ENCODE measurements at places on chromosomes 11 and 22.

DNA sequence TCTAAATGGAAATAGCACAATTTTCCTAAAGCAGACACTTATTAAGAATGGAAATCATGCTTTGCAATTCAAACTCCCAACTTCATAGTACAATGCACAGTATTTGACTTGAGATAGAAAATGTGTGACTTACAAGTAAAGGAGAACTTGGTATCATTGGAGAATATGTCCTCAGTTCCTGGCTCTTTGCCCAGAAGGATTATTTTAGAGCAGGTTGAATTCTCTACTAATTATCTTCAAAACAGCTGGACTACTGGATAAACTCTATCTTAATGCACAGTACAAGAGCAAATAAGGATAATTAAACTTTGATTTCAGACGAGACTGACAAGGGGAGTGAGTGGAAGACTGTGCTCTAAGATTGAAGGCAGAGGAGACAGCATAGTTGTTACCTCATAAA lies 839.4 kb downstream of the OPCML start:
- H3K27ac ChIP-seq: no peak overlapping the region
- H3K27me3 ChIP-seq: peaks cover 51% of the 10 kb centered on the region
- no peak for DNase-seq
- H3K36me3 ChIP-seq: no peaks in the 10 kb centered on the region
- no peak overlapping the region for H3K4me3 ChIP-seq

GRCh38 chr11:86459682-86460460 lies 85.2 kb downstream of the CCDC81 start:
- H3K36me3 ChIP-seq: no peaks in the 10 kb centered on the region
- no peak overlapping the region for H3K27ac ChIP-seq
- H3K4me1 ChIP-seq: peaks cover 13% of the 10 kb centered on the region
- DNase-seq: no peak

DNA sequence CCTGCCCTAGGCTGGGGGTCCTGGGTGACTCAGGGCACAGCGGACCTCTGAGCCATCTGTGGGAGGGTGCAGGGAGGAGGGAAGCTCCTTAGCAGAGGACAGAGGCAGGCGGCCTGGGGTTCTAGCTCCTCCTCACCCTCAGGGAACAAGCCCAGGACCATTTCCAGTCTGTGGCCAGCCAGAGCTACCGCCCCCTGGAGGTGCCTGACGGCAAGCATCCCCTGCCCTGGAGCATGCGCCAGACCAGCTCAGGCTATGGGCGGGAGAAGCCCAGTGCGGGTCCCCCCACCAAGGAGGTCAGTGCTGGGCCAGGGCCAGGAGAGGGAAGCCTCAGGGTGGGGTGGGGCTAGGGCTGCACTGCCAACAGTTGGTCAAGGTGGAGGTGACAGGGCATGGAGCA lies 26.0 kb upstream of the LRRC10B start:
- no peak overlapping the region for H3K4me3 ChIP-seq
- H3K27me3 ChIP-seq: no peaks in the 10 kb centered on the region
- H3K36me3 ChIP-seq: peaks cover 2% of the 10 kb centered on the region

GRCh38 chr22:18048441-18048898 lies 24.1 kb upstream of the MICAL3 start:
- DNase-seq: no peak
- no peak overlapping the region for H3K4me3 ChIP-seq
- H3K27me3 ChIP-seq: peaks cover 5% of the 10 kb centered on the region
- peaks cover 10% of the 10 kb centered on the region for H3K4me1 ChIP-seq
- H3K27ac ChIP-seq: no peak overlapping the region

DNA sequence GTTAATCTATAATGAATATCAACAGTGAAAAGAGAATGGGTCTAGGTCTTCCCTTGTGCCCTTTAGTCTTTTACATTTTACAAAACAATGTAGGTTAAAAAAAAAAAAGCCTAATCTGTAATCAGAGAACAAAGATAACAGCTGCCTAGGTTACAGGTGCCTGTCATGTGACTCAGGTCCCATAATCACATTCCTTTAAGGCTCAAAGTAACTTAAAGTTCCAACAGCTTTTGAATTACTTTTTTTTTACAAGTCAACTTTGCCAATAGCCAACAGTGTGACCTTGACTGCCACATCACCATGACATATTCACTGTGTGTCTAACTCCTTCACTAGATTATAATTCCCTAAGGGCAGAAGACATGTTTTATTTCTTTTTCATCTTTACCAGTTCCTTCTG lies 237.0 kb upstream of the API5 start:
- peaks cover 9% of the 10 kb centered on the region for H3K4me1 ChIP-seq
- H3K4me3 ChIP-seq: no peak overlapping the region
- H3K27ac ChIP-seq: no peak overlapping the region

- no peaks in the 10 kb centered on the region for H3K4me1 ChIP-seq
- no peaks in the 10 kb centered on the region for H3K27me3 ChIP-seq
- H3K36me3 ChIP-seq: no peaks in the 10 kb centered on the region
- no peak for DNase-seq
Measured at GRCh38 chr11:93024369-93024768, 54.9 kb downstream of the MTNR1B start.

- H3K4me1 ChIP-seq: peaks cover 2% of the 10 kb centered on the region
- peaks cover 11% of the 10 kb centered on the region for H3K36me3 ChIP-seq
- H3K27ac ChIP-seq: peak overlapping the region; percentile 25
Measured at GRCh38 chr11:73350908-73351636, 25.1 kb upstream of the RELT start.

DNA sequence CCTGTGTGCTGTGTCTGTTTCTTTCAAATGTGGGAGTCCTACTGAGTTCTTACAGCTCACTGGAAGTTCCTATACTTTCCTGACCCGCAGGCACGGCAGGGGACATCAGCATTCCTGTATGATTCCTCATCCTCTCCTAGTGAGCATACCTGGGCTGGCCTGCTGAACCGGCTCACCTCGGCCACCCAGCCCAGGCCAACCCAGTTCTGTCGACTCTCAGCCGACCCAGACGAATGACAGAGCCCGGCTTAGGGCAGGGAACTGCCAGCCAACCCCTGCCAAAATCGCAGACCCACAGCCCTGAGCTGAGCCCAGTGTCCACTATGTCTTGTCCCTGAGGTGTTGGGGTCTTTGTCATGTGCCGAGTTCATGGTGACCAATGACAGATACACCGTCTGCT lies 339.7 kb downstream of the BRD1 start:
- peak overlapping the region; percentile 85 for H3K27ac ChIP-seq
- no peak overlapping the region for H3K4me3 ChIP-seq
- peaks cover 1% of the 10 kb centered on the region for H3K4me1 ChIP-seq
- no peak for DNase-seq
- H3K36me3 ChIP-seq: no peaks in the 10 kb centered on the region

GRCh38 chr11:68649851-68650555 lies 34.3 kb upstream of the GAL start:
- H3K27me3 ChIP-seq: peaks cover 10% of the 10 kb centered on the region
- H3K4me3 ChIP-seq: no peak overlapping the region
- H3K36me3 ChIP-seq: no peaks in the 10 kb centered on the region
- no peak for DNase-seq
- H3K4me1 ChIP-seq: no peaks in the 10 kb centered on the region

GRCh38 chr11:11119917-11120316 lies 233.1 kb downstream of the CSNK2A3 start:
- H3K4me3 ChIP-seq: no peak overlapping the region
- H3K27ac ChIP-seq: no peak overlapping the region
- no peaks in the 10 kb centered on the region for H3K27me3 ChIP-seq
- DNase-seq: no peak
- peaks cover 4% of the 10 kb centered on the region for H3K4me1 ChIP-seq

DNA sequence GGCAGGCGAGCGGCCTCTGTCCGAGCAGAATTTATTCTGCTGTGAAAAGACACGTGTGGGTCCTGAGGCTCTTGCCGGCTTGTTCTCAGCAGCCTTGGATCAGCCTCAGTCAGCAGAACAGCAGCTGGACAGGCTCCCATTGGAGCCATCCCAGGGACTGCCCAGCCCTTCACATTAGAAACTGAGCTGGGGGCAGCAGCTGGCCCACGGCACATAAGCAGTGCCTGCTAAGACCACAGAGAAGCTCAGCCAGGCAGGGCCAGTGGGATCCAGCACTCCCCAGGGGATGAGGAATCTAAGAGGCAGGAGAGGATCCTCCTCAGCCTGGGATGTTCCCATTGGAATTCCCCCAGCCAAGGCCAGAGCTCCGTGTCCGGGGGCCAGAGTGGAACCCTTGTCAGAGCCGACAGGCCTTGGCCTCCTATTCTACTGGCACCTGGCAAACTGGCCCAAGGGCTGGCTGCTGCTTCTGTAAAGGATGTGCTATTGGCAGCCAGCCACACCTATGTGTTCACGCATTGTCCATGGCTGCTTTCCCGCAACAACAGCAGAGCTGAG lies 18.2 kb downstream of the RTN4R start:
- no peak for DNase-seq
- H3K27me3 ChIP-seq: no peaks in the 10 kb centered on the region
- peaks cover 16% of the 10 kb centered on the region for H3K4me1 ChIP-seq
- peaks cover 2% of the 10 kb centered on the region for H3K36me3 ChIP-seq
- no peak overlapping the region for H3K4me3 ChIP-seq

DNA sequence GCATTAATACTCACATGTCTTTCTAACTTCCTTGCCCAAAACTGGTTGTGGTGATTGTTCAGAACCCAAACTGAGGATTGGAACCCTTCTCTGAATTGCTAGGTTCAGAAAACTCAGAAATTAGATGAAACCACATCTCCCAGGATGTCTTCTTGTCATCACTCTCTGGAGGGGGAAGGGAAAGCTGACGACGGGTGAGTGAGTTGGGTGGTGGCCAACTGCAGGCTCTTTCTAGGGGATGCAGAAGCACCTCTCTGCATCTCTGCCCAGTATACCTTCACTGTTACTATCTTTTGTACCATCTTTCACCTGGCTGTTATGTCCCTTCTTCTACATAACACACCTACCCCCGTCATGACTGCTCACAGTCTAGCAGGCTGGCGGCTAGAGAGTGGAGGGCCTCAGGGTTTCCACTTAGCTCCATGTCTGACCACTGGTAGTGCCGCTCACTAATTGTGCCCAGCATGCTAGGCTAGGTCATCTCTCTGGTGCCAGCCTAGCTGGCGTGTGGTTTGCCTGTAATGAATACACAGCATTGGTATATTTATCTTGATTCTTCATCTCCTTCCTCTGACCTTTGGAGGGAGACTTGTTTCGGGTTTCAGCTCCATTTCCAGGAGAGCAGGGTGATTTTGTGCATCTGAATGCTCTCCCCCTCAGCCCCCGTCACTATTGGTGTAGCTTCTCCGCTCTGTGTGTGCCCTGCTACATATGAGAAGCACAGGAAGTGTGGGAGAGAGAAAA lies 7.3 kb downstream of the GRAMD1B start:
- no peaks in the 10 kb centered on the region for H3K4me1 ChIP-seq
- peaks cover 1% of the 10 kb centered on the region for H3K36me3 ChIP-seq
- no peak for DNase-seq
- no peak overlapping the region for H3K4me3 ChIP-seq

DNA sequence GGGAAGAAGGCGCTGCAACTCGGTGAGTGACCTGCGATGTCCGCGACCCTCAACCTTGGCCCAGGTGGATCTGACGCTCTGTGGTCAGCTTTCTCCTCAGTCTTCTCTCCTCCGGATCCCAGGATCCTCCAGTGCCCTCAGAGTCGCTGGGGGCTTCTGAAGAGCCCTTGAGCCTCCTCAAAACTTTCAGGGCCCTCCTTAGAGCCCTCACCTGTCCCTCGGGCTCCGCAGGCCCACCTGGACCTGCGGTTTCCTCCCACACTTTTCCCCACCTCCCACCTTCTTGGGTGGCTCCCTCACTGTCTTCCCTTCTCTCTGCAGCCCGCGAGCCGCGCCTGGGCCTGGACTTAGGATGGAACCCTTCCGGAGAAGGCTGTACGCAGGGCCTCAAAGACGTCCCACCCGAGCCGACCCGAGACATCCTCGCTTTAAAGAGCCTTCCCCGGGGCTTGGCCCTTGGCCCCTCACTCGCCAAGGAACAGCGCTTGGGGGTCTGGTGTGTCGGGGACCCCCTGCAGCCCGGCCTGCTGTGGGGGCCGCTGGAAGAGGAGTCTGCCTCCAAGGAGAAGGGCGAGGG lies 335 bp downstream of the ZNF408 start:
- DNase-seq: no peak
- H3K36me3 ChIP-seq: peaks cover 5% of the 10 kb centered on the region
- peak overlapping the region; percentile 99 for H3K4me3 ChIP-seq
- no peaks in the 10 kb centered on the region for H3K27me3 ChIP-seq
- peak overlapping the region; percentile 99 for H3K27ac ChIP-seq

DNA sequence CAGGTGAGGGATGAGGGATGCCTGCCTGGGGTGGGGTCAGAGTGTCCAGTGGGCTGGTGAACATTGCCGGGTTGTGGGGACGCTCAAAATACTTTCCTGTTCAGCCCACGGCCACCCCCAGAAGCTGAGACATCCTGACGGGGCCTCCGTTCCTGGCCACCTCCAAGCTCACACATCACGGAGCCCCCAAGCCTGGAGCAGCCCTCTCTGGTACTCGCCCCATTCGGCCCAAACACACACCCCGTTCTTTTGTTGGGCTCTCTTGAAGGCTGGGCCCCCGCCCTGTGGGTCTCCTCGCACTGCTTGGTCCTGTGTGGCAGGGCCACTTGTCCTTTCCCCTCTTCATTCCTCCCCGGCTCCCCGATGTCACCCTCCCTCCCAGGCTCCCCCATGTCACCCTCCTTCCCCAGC lies 442.6 kb downstream of the TBC1D22A start:
- H3K4me3 ChIP-seq: no peak overlapping the region
- H3K27ac ChIP-seq: no peak overlapping the region
- no peaks in the 10 kb centered on the region for H3K27me3 ChIP-seq
- no peak for DNase-seq
- H3K4me1 ChIP-seq: no peaks in the 10 kb centered on the region

DNA sequence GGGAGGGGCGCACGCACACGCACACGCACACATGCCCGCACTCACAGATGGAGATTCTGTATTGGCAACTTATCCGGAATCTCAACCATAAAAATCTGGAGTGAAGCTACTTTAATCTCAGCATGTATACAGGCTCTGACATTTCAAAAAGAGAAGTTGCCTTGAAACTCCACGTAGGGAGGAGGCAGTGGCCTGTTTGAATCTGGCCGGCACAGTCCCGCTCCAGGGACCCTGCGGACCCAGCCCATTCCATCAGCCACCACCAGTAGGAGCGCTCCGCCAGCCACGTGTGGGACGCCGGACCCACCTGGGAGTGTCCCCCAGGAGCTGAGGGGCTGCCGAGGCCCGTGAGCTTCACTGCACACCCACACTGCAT lies 1.9 kb upstream of the SYT8 start:
- no peaks in the 10 kb centered on the region for H3K36me3 ChIP-seq
- H3K4me1 ChIP-seq: peaks cover 23% of the 10 kb centered on the region
- no peak for DNase-seq
- no peak overlapping the region for H3K4me3 ChIP-seq
- no peak overlapping the region for H3K27ac ChIP-seq
